Putamen (tissue), 1 donor: ENCODE measurements at places on chromosomes 7 and 10.

DNA sequence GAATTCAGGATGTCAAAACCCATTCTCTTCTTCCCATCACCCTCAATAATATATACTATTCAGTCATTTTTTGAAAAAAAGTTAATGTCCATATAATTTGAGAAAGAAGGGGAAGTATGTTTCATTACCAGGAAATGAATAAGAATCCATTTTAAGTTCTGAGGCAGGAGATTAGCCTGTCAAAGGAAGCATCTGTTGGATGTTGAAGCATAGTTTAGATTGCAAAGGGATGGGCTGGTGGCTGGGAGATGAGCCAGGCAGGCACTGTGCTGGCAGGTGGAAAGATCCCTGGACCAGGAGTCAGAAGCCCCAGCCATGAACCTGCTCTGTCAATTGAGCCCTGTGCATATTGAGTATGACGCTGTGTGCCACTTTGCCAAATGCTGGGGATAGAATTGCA is 48.4 kb upstream of the CRTAC1 start:
- DNase-seq, result no peak

- no peak for DNase-seq
Observed at GRCh38 chr7:22989643-22990587, 24.0 kb downstream of the HYCC1 start.

- DNase-seq, result no peak
Observed at GRCh38 chr7:2438186-2438585, 34.8 kb downstream of the CHST12 start.

GRCh38 chr10:3066317-3067117 is 831 bp upstream of the PFKP start:
- DNase-seq, result no peak

DNA sequence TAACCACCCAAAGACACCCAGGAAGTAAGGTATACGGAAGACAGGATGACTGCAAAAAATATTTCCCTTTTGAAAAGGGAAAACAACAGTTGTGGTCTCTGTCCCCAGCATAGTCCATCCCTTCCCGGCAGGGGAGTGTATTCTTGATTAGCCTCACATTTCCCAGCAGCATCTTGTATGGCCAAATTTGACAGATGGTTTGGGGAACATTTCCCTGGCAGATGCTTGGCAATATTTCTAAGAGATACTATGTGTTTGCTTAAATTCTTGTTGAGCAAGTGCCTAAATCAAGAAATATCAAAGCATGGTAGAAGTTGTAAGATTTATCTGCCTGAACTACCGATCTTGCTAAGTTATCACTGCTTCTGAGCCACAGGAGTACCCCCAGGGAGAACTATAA is 56.9 kb upstream of the TPK1 start:
- DNase-seq, result no peak

DNA sequence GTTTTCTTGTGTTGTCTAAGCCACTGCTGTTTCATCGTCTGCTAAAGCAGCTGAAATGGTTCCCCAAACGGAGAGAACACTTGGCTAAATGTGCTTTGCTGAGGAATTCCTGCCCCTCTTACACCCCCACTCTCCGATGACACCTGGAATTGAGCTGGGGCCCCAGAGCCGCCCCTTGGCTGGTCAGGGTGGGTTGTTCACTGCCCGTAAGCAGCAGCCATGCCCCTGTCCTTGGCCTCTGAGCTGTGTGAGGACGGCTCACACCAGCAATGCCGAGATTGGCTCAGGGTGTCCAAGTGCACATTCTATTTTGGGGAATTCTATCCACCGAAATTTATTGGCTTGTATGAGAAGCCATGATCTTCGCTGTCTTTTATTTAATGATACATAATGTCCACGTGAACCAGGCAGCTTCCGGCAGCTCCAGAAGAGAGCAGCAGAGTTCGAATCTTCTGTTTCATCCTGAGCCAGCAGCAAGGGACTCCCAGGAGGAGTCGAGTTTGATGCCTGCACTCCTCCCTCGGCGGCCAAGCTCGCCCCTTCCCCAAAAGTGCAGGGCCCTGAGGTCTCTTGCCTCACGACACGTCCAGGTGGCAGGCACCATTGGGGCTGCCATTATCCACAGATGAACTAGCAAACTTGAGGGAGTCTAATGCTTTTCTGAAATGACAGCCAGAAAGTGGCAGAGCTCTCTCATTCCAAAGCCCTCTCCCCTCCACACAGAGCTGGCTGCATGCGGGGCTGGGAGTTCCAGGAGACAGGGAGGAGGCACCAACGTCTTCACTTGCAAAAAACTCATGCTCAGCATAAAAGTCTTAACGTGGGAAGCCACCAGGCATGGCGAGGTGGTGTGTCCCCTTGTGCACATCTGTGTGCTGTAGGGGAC is 114.0 kb downstream of the WDR37 start:
- no peak for DNase-seq

- no peak for DNase-seq
Observed at GRCh38 chr10:75011221-75011620, 100.2 kb upstream of the SAMD8 start.

DNA sequence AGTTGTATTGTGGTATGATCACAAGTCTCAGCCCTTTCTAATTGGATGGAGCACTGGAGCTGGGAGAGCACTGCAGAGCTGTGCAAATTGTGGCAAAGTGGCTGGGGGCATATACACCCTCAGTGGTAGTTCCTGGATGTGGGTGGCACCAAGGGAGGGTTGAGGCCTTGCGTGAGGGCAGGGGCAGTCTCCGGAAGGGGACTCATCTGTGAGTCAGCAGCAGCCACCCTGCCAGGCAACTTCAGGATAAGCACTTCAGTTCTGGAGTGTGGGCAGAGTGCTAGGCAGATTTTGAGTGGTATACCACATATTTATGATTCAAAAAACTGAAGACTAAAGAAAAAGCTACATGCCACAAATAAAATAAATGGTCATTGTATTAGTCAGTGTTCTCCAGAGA is 210.5 kb downstream of the ETV1 start:
- DNase-seq, result no peak

- DNase-seq, result no peak
Observed at GRCh38 chr7:157339777-157340677, 3.2 kb downstream of the DNAJB6 start.
